ENCODE measurements at places on chromosomes 5 and 9. TPM values are rescaled to one million over a fixed set of nuclear protein-coding genes. Genes with fewer than 3 reads are reported as not detected.
A peak's percentile ranks its signal among the peaks of the same experiment; 100 is the strongest.

The FAM78A gene
- 7.4 TPM for total RNA-seq

DNA sequence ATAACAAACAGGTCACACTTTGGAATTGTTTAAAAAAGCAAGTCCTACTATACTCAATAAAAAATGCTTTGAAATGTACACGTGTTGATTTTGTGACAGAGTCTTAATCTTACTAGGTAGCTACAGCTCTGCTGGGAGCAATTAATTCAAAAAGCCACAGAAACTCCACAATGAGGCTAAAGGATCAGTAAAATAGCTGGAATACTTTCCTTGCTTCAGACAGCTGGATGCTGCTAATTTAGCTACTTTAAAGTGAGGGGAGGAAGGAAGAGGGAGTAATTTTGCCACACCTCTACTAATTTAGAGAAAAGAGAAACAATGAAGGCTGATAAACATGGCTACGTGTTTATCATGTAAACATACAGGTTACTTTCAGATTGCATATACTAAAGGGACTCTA is 927.6 kb upstream of the DMAC1 start:
- DNase-seq = no peak

The ADAM19 gene
- total RNA-seq = 0.17 TPM

- no peak for DNase-seq
These were observed 55.1 kb upstream of the SLC1A1 start for GRCh38 chr9:4435197-4435596.

The KCNT1 gene
- not detected for total RNA-seq

DNA sequence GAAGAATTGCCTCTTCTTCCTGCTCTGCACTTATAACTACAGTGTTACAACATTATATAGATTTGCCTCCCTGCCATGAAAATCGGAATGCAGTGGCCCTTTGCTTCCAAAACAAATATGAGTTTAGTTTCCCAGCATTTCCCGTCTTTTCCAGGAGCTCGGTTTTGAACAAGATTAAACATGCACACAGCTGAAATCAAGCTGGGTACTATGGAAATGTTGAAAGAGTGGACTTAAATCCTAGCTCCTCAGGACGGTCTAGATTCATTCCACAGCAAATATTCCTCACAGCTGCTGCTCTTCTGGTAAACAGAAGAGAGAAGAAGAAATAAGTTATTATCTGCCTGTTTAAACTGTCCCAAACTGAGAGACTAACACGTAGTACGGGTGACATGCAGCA is 161.4 kb downstream of the PIK3R1 start:
- DNase-seq = no peak

The ACTBL2 gene
- not detected for total RNA-seq

- DNase-seq = no peak
These were observed 100.9 kb downstream of the EBF1 start for GRCh38 chr5:158998793-158999325.

The CNTFR gene
- total RNA-seq = 0.78 TPM

DNA sequence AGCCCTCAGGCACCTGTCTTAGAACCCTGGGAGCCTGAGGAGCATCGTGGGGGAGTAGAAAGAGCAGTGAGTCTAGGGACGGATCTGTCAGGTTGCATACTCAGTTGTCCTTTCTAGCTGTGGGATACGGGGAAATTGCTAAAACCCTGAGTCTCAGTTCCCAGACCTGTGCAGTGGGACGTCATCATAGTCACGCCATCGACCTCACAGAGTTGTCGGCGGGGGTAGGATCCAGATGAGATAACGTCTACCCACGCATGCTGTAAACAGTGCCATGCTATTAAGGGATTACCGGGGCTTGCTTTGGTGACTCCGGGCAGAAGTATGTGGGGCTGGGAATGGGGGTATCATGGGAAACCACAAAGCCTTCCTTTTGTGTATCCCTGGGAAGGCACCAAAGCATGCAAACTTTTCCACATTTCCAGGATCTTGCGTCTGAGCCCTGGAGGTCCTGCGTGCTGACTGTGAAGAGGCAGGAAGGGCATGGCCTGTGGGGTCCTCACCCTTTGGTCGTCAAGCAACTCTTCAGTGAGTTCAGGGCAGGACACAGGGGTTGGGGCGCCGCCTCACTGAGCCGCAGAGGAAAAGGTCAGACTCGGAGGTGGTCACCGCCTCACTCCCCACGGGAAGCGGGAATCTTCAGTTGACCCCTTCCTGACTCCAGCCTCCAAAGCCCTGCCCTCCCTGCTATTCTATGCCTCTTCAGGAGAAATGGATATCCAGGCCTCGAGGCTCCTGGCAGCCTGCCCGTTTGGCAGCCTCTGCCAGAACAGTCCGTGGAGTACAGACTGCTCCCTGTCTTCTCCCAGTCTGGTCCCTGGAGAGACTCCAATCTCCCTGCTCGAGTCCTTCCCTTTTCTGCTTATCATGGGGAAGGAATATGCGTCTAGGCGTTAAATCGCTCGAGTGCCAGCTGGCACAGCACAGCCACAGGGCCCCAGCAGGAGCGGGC is 186.8 kb upstream of the KLF9 start:
- DNase-seq = peak; percentile 99

GRCh38 chr5:170306381-170306831 is 8.8 kb upstream of the LCP2 start:
- DNase-seq = no peak

GRCh38 chr9:6383551-6384225 is 29.3 kb upstream of the UHRF2 start:
- DNase-seq = no peak

DNA sequence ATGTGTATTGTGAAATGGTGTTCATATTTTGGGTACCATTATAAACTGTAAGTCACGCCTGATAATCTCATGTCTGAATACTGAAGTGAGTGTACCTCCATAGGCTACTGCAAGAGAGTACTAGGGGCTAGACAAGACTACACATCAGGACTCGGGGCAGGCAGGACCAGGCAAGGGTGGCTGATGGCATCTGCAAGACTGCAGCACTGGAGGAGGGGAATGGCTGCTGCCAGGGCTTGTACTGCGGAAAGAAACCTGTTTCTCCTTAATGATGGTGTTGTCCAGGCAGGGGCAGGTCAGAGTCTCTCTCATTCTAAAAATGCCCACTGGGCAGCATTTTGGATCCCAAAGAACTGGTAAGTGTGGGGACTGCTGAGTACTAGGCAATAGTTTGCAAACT is 172.5 kb downstream of the RAB3C start:
- DNase-seq = no peak

DNA sequence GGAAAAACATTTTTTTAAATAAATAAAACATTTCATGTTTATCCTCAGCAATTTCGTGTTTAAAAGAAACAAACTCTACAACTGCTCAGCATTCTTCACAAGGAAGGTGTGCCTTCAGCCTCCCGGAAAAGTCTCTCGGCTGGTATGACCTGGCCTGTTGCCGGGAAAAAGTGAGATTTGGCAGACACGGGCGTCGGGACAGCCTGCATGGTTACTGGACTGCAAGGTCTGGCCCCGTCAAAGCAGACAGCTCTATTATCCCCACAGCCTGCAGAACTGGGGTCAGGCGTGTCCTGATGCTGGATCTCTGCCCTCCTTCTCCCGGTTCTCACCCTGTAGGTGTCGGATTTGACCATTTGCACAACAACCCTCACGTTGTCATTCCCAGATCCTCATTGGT is 120.3 kb upstream of the SPATA31C2 start:
- DNase-seq = peak; percentile 66

GRCh38 chr5:177982072-177982727 is 13.8 kb downstream of the PROP1 start:
- DNase-seq = no peak

The PCDHGA3 gene
- total RNA-seq = not detected

The DMGDH gene
- total RNA-seq = not detected

- DNase-seq = no peak
These were observed 118.5 kb upstream of the LPCAT1 start for GRCh38 chr5:1642221-1642620.

- no peak for DNase-seq
These were observed 512.3 kb upstream of the MPDZ start for GRCh38 chr9:13791816-13792215.

The ADAMTS16 gene
- not detected for total RNA-seq

The DIRAS2 gene
- total RNA-seq = not detected

DNA sequence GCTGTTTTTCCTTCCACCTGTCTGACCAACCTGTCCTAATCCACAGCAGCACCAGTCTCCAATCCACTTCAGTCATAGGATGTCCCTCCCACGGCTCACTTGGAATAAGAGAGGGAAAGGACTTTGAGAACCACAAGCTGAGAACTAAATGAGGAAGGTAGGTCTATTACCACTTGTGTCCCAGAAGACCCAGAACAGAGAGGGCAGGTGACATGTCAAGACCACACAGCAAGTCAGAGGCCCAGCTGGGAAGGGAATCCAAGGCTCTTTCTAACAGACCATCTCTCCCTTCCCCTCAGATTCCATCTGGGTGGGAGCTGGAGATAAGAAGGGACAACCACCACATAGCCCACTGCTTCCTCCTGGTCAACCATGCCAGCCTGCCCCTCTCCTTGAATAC is 14.6 kb downstream of the ANXA6 start:
- no peak for DNase-seq

- no peak for DNase-seq
These were observed 4.2 kb downstream of the TRIM7 start for GRCh38 chr5:181200816-181201215.

- no peak for DNase-seq
These were observed 989 bp upstream of the FBN2 start for GRCh38 chr5:128539038-128539429.

DNA sequence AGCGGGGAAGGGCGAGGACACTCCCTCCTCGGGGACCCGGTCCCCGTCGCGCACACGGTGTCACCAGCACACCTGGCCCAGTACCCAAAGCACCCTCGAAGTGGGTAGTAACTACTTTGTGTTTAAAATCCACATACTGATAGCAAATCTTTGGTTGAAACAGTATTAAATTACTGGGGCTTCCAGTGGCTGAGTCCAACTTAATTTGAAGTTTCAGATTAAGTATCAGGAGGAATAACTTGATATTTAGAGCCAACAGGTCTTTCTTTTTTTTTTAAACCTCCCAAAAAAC is 615 bp downstream of the ATG10 start:
- no peak for DNase-seq

- DNase-seq = no peak
These were observed 76.2 kb downstream of the NRG2 start for GRCh38 chr5:139966856-139967255.
